ENCODE measurements at places on chromosomes 1 and 21.
A peak's percentile ranks its signal among the peaks of the same experiment; 100 is the strongest.

DNA sequence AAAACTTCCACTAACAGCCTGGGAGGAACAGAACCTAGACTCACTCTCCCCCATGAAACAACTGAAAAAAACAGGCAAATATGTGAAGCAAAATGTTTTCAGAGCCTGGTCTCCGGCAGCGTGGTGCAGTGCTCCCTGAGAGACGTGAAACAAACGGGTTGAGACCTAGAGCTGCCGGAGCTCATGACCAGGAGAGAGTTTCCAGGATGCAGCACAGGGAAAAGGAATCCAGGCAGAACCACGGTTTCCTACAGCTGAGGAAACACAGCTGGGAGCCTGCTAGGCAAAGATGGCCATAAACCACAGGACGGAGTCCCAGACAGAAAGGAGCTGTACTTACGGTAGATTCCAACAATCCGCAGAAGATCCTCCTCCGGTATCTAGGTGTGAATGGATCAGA is 20.2 kb upstream of the SLC19A1 start:
- DNase-seq = no peak

GRCh38 chr21:32253215-32253641 is 25.6 kb downstream of the MIS18A start:
- no peak for DNase-seq

DNA sequence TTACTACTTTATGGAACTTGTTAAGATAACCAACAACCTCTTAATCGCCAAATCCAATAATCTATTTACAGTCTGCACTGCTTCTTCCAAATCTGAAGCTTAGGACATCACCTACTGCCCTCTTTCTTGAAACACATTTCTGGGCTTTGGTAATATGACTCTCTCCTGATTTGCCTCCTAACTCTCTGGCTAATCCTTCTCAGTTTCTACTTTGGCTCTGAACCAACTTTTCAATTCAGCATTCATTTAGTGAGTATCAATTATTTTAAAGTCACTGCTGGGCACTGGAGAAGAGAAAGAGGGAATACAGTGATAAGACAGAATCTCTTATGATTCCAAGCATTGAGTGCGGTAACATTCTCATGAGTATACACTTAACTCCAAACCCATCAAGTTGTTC is 275.0 kb downstream of the AKT3 start:
- DNase-seq = no peak

DNA sequence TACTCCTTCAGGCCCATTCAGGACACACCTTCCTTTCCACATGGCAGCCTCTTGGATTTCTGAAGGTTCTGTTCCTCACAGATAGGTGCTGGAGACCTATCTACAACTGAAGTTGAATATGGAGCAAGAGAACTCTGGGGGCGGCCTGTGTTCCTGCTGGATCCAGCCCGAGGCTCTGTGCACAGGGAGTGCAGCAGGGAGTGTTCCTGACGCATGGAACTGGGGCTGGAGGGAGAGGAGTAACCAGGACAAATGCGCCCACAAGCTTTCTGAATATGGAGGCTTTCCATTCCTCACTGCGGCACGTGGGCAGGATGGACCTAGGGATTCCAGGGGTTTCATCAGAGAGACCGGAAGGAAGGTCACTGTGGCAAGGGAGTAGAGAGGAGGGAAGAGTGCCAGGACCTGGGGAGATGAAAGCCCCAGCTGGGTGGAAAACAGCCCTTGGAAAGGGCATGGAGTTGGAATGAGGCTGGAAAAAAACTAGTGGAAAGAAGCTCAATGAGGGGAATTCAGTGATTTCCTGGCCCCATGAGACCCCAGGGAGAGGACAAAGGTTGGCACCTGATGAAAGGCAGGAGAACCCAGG is 12.5 kb downstream of the PM20D1 start:
- DNase-seq = no peak

- no peak for DNase-seq
Measured at GRCh38 chr1:107262467-107263286, 121.8 kb downstream of the NTNG1 start.

DNA sequence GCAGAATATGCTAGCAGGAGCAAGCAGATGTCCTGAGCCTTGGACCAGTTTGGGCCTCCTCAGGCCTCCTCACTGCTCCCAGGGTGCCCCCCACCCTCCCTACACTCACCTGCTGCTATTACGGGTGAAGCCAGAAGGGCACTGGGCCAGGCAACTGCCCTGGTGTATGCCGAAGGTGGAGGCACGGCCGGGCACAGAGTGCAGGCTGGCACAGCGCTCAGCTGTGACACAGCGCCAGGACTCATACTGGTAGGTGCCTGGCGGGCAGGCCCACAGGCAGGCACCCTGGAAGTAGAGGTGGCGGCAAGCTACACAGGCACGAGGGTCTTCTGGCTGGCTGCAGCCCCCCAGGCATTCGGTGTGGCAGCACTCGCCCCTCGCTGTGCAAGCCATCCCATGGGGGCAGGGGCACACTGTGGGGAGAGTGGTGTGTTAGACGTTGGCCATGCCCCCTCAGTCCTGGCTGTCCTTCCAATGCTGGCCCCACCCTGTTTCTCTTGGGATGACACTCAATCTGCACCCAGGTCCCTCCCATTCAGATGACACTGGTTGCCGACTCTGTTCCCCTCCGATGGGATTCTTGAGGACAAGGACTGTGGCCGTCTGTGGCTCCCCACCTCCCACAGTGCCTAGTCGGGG is 7.0 kb downstream of the INSRR start:
- no peak for DNase-seq

DNA sequence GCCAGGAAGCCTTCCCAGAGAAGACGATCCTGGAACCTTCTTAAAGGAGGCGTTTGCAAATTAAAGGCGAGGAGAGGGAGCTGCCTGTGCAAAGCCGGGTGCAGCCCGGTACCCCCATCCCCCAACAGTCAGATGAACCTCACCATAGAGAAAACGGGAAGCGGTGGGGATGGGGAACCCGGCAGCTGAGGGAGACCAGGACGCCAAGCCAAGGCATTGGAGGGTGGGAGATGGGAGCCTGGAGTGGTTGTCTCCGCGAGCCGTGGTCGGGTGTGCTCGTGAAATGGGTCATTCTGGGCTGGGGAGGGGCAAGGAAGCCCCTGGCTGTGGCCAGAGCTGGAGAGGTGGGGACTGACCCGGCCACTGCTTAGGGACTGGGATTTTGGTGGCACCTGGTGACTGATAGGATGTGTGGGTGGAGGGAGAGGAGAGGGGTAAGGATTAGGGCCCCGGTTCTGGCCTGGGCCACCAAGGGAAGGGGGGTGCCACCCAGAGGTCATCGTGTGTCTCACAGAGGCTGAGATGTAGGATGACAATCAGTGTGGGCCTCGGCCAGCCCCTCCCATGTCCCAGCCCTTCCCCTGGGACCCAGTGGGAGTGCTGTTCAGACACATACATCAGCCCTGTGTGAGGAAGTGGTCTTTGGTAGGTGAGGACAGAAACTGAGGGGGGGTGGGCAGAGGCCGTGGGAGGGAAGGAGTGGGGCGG is 676 bp upstream of the PADI2 start:
- no peak for DNase-seq

DNA sequence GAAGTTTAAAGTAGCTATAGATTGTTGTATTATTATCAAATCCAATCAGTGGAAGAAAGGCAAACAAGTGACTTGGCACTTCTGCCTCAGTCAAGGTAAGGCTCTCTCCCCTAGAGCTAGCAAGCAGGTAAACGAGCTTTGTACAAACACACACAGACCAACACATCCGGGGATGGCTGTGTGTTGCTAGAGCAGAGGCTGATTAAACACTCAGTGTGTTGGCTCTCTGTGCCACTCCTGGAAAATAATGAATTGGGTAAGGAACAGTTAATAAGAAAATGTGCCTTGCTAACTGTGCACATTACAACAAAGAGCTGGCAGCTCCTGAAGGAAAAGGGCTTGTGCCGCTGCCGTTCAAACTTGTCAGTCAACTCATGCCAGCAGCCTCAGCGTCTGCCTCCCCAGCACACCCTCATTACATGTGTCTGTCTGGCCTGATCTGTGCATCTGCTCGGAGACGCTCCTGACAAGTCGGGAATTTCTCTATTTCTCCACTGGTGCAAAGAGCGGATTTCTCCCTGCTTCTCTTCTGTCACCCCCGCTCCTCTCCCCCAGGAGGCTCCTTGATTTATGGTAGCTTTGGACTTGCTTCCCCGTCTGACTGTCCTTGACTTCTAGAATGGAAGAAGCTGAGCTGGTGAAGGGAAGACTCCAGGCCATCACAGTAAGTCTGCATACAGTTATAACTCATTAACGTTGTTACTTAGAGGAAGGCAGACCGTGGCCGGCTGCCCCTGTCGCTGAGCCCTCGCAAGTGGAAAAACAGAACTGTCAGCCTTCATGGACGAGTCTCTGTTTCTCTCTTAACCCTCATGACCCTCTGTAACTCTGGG is at the start of gene PALMD:
Gene PALMD, plus strand, starts transcription at position 415 of the 833 bp plus-strand sequence. Its CDS starts 205 bp downstream, at position 620.
- DNase-seq = no peak

- no peak for DNase-seq
Measured at GRCh38 chr1:96596226-96596922, 125.2 kb upstream of the PTBP2 start.

DNA sequence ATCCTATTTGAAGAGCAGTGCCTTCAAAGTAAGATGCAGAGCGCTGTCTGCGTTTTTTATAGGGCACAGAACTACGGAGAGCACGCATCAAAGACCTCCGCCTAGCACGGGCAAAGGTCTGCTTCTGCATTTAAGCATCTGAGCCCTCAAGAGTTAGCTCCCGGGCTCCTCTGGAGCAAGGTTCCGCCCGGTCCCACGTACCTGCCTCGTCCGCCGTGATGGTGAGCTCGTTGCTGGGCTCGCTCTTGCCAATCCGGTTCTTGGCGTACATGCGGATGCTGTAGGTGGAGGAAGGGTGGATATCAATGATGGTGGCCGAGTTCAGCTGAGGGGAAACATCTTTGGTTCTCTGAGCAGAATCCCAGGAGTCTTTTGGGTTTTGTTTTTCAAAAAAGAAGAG is 311.5 kb downstream of the PCP4 start:
- DNase-seq = no peak

- DNase-seq = no peak
Measured at GRCh38 chr21:36744560-36745231, 45.8 kb downstream of the SIM2 start.

GRCh38 chr1:221366495-221367110 is 375.3 kb downstream of the DUSP10 start:
- no peak for DNase-seq

- no peak for DNase-seq
Measured at GRCh38 chr1:25685938-25686665, 69.5 kb downstream of the MAN1C1 start.

GRCh38 chr1:67855961-67856360 is 22.7 kb upstream of the GNG12 start:
- DNase-seq = no peak

DNA sequence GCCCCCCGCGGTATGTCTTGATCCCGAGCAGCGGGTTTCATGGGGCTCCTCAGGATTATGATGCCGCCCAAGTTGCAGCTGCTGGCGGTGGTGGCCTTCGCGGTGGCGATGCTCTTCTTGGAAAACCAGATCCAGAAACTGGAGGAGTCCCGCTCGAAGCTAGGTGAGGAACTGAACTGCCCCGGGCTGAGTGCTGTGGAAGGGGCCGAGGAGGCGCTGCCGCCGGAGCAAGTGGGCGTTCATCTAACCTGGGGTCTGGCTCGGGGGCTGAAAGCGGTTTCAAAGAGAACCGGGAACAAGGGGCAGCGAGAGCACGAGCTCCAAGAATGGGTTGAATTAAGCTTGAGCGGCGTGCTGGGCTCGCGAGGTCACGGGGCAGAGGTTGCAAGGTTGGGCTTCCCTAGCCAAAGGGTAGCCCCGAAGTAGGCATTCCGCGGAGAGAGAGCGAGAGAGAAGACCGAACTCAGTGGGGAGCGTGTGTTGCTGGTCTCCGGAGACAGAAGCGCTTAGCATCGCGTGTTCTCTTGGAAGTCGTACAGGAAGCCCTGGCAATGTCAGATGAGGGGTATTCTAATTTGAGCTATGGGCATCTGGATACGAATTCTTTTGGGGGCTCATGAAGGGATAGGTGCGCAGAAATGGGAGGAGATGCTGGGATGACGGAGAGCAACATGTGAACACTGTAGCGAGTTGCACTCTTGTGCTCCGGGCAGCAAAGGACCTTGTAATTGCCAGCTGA is 732 bp downstream of the HS2ST1 start:
- DNase-seq = peak; percentile 27

- no peak for DNase-seq
Measured at GRCh38 chr1:234429434-234429806, 49.6 kb downstream of the TARBP1 start.

GRCh38 chr1:29121936-29122681 is 1.6 kb downstream of the TMEM200B start:
- no peak for DNase-seq

- DNase-seq = no peak
Measured at GRCh38 chr1:223421025-223421424, 27.8 kb downstream of the CCDC185 start.

DNA sequence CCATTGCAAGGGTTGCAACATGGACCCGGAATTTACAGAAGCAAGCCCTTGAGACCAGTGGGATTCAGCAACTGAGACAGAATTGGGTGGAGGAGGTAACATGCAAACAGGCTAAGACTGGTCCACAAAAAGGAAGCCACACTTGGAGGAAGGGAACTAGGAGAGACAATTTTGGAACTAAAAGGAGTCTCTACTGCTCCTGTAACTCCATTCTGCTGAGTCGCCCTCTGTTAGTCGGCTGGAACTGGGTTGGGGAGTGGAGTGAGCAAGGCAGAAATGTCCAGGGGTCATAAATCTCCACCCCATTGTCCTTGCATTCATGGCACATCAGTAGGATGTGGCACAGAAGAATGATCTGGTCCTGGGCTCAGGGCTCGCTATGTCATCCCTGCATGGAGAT is 5.1 kb downstream of the LAMB3 start:
- no peak for DNase-seq

- DNase-seq = no peak
Measured at GRCh38 chr1:218347723-218348627, 2.8 kb downstream of the TGFB2 start.

GRCh38 chr1:54238353-54239034 is 38.5 kb downstream of the MRPL37 start:
- DNase-seq = no peak

GRCh38 chr1:97308131-97308530 is 586.5 kb downstream of the PTBP2 start:
- DNase-seq = no peak

DNA sequence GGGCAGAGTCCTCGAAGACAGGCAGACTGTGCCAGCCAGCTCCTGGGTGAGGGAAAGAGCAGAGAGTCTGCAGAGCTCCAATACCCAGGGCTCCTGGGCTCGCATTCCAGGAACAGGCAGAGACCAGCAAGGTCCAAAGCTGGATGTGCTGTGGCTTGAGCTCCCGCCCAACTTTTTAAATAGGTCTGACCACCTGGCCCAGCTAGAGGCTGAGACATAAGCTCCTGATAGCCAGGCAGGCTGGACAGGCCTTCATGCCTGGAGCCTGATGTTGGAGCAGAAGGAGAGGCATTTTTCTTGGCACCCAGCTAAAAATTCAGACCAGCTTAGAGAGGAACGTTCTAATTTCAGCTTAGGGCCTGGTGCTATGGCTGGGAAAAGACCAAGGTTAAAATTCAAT is 178.4 kb upstream of the TMEM51 start:
- no peak for DNase-seq

GRCh38 chr1:164576291-164577271 is 17.6 kb downstream of the PBX1 start:
- DNase-seq = no peak
